IMR-90 (cell line): ENCODE measurements at places on chromosomes 13 and 19. TPM values are rescaled to one million over a fixed set of nuclear protein-coding genes. Genes with fewer than 3 reads are reported as not detected.

FCAR gene
- not detected in 2 replicates for total RNA-seq

RNASEH2B gene
- total RNA-seq, result 14.2 and 21.9 TPM in 2 replicates

NALCN gene
- 4.8 and 5.6 TPM in 2 replicates for total RNA-seq

SIGLEC5 gene
- total RNA-seq, result not detected in 2 replicates

ANGPTL8 gene
- not detected in 2 replicates for total RNA-seq

ZNF763 gene
- 0.56 and 0.90 TPM in 2 replicates for total RNA-seq

KISS1R gene
- total RNA-seq, result not detected in 2 replicates

CBY2 gene
- total RNA-seq, result not detected in 2 replicates

CYP4F22 gene
- not detected in 2 replicates for total RNA-seq

TPTE2 gene
- not detected in 2 replicates for total RNA-seq

ZNF85 gene
- total RNA-seq, result 5.9 and 11.4 TPM in 2 replicates

EXOC3L2 gene
- total RNA-seq, result not detected in 2 replicates

ADGRE3 gene
- total RNA-seq, result not detected in 2 replicates

PIAS4 gene
- total RNA-seq, result 10.8 and 13.6 TPM in 2 replicates
